ENCODE measurements at places on chromosomes 1 and 21. TPM values are rescaled to one million over a fixed set of nuclear protein-coding genes. Genes with fewer than 3 reads are reported as not detected.
A peak's percentile ranks its signal among the peaks of the same experiment; 100 is the strongest.

DNA sequence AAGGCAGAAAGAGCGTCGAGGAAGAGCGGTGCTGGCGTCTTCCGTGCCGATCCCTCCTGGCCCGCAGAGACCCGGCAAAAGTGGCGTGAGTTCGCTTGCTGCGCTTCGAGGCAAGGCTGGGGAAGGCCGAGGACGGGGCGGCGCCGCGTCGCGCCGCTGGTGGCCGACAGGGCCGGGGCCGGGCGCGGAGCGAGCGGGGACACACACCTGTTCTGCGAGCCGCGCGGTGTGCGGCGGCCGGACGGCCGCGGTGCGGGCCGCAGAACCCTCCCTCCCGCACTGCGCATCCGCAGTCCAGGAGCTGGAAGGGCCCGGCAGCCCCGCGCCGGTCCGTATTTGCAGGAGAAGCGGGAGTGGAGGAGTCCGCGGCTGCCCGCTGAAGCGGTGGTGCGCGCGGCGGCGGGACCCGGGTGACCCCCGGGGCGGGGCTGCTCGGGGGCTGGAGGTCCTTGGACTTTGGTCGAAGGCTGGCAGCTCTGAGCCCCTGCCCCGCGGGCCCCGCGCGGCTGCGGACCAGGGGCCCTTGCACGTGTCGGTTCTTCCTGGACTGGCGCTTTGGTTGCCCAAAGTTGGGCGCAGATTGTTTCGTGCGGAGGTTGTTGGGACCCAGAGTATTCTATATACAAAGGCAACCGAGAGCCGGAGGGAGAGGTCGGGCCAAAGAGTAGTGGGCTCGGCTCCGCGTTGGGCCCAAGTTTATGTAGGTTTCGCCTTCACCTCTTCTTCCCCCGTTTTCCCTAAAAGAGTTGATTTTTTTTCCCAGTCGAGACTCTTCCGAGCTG is 2.6 kb downstream of the RNF220 start:
- no peak for DNase-seq

- no peak for DNase-seq
Measured at GRCh38 chr1:179840107-179840506, 37.5 kb downstream of the TOR1AIP2 start.

DNA sequence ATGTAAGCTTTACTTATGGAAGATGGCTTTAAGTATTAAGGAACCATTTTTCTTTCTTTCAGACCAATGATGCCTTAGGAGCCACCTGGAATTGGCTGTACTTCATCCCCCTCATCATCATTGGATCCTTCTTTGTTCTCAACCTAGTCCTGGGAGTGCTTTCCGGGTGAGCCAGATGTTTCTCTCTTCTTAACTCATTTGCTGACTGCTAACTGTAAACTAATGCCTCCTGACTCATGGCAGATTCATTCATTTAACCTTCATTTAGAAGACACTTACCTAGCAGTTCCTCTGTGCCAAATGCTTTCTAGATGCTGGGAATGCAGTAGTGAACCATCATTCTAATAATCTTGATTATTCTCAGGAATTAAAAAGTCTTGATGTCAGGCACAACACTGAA is 168.0 kb downstream of the CACNA1E start:
- no peak for DNase-seq

DNA sequence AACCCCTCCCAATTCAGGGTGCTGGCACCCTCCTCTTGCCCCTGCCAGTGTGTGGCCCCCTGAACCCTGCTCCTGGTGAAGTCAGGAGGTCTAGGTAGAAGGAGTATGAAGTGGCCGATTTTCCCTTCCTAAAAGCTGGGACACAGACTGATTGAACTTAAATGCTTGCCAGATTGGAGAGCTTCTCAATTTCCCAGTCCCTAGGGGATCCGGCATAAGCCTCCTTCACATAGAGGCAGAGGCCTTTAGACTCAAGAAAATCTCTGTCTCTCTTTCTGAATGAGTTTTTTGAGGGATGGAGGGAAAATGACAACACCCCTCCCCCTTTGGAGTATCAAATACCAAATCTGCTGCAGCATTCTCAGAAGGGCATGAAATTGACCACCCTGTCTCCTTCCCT is 51.5 kb downstream of the SYT2 start:
- DNase-seq = no peak

- DNase-seq = no peak
Measured at GRCh38 chr21:14833666-14834351, 231.0 kb downstream of the NRIP1 start.

GRCh38 chr1:232416026-232416568 is 213.8 kb downstream of the SIPA1L2 start:
- DNase-seq = no peak

DNA sequence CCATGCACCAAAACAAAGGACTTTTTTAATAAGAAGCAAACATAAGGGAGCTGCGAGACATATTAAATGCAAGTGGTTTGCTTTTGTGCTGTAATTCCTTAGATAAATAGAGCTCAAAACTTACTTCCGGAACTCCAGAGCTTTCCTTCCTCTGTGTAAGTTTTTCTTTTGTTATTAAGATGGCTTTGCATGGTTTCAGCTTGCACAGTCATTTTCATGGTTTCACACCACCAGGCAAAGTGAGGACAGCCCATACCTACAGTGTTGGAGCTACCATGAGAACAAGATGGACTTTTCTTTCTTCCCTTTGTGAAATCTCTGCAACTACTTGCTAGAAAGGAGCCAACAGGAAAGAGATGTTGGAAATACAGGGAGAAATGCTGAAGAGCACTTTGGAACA is 368.0 kb downstream of the SETD4 start:
- DNase-seq = no peak

- DNase-seq = no peak
Measured at GRCh38 chr1:210841926-210842625, 291.9 kb downstream of the KCNH1 start.

- no peak for DNase-seq
Measured at GRCh38 chr1:170192546-170192945, 46.8 kb downstream of the NTMT2 start.

- DNase-seq = no peak
Measured at GRCh38 chr1:31436596-31437432, 23.8 kb downstream of the SERINC2 start.

- no peak for DNase-seq
Measured at GRCh38 chr1:77643456-77643855, 39.0 kb downstream of the ZZZ3 start.

- DNase-seq = peak; percentile 66
Measured at GRCh38 chr1:234970731-234971476, 157.7 kb downstream of the TOMM20 start.

DNA sequence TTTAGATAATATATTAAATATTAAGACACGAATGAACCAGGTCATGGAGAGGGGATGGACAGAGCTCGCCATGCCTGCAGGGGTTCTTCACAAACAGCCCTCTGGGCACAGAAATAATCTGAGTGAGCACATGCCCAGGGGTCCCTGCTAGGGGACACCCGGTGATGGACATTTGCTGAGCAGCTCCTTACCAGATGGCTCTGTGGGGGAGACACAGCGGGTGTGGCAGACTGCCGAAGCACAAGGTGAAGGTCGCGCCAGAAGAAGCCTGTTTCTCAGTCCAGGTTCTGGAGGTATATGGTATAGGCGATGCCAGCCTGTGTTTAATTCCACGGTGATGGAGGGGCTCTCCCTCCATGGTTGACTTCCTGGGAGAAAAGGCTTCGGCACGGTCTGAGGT is 9.6 kb downstream of the TRABD2B start:
- DNase-seq = no peak

DNA sequence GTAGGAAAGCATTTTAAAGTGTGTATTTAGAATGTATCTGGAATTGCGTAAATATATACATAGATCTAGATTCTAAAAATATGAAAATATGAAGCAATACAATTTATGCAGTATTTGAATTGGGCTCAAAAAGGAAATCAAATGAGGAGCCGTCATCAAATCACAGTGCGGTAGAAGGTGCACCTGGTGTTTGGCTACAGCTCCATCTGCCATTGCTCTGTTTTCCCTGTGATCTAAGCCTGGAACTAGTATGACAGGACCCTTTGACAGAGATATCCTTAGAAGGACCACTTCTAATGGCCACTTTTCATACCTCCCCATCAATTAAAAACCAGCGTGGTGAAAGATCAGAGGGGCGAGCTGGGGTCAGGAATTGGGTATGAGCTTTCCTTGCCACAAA is 202.6 kb downstream of the NFIA start:
- DNase-seq = no peak

DNA sequence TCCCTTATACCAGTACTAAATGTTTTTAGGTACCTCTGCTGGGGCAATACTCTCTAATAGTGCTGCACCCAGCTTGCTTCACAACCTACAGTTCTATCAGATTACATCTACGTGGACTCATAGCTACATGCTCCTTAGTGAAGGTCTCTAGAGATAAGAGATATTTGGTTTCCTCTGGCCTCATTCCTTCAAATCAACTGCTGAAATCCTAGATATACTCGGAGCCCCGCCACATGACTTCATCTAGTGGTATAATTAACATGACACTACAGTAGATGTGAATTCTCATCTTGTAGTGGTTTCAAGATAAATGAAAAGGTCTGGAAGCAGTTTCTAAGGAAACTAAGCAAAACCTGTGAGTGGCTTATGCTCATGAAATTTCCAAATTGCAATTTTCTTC is 115.4 kb downstream of the SMYD2 start:
- no peak for DNase-seq

DNA sequence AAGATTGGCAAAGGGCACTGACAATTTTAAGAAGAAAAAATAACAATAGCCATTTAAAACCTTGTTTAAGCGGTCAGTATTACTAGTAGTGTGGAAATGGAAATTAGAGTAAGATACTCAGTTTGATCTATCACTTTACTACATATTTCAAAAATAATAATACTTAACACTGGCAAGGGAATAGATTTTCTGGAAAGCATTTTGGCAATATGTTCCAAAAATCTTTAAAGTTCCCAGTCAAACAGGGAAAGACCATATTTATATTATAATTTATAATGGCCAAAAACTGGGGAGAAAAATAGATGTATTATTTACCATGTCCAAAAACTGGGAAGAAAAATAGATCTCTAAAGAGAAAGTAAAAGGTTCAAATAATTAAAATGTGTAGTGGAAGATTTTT is 28.6 kb upstream of the C1orf21 start:
- no peak for DNase-seq

- no peak for DNase-seq
Measured at GRCh38 chr1:40922969-40923368, 56.5 kb upstream of the CTPS1 start.

DNA sequence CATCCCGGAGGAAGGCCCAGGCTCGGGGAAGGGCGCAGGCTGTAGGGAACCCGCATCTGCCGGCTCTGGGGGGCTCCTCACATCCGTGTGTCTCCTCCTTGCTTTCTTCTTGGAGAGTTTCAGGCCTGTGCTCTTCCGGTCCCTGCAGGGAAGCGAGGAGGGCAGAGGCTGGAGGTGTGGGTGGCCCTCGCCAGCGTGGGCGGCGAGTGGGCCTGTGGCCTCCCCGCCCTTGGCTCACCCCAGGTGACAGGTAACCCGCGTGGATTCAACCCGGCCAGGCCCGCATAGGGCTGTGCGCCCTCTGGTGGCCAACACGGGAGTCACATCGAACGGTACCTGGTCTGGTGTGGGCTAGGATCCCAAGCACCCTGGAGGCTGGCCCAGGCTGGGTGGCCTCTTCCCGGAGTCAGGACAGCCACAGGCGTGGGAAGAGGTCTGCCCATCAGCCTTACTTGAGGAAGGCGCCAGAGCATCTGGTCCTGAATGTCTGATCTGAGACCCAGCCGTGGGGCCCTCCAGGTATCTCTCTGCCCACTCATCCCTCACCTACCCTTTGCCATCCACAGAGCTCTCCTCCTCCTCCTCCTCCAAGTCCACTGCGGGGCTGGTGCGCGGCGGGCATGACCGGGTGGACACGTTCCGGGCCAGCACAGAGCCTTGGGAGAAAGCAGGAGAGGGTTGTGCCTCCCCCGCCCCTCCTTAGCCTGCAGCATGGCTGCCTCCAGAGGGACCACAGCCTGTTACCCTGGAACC is 9.6 kb upstream of the TNFRSF25 start:
- peak; percentile 84 for DNase-seq

DNA sequence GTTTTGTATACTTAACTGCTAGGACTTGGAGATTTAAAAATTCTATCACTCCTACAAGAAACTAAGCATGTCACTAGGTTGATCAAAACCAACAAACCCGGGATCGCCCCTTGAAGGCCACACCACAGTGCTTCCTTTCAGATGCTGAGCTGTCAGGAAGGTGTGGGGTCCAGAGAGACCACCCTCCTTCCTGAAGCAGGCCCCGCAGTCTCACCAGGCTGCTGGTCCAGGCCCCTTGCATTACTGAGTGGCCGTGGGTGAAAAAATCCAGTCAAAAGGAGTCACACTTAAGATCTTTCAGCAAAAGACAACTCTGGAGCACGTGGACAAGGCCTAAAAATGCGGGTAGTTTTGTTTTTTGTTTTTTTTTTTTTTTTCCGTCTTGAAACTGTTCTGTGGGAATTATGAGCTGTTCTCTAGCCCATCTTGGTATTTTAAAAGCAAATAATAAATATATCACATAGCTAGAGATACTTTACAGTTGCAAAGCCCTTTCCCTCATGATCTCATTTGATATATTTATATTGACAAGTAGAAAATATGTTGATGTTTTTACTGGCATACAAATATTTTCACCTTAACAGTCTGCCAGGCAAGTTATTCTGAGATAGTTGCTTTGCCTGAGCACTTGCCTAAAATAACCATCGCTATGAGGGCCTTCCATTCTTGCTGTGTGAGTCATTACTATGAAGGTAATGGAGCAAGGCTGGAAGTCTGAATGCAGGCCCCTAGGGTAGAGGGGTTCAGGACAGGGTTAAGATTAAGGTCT is 73.1 kb upstream of the EDEM3 start:
- DNase-seq = no peak

- peak; percentile 86 for DNase-seq
Measured at GRCh38 chr1:31937300-31938183, 626 bp downstream of the PTP4A2 start.

GRCh38 chr1:83064589-83065242 is 934.2 kb downstream of the TTLL7 start:
- no peak for DNase-seq

- DNase-seq = no peak
Measured at GRCh38 chr1:5427026-5427613, 565.1 kb downstream of the NPHP4 start.

RRP1 gene
- 13.6 TPM for total RNA-seq

COL11A1 gene
- 0.56 TPM for total RNA-seq

IVL gene
- 0.24 TPM for total RNA-seq

PGLYRP4 gene
- 0.30 TPM for total RNA-seq

GPATCH3 gene
- 16.1 TPM for total RNA-seq

KRTAP19-3 gene
- not detected for total RNA-seq

HTR6 gene
- not detected for total RNA-seq

CAMK2N1 gene
- 43.0 TPM for total RNA-seq

CHD5 gene
- total RNA-seq = 0.56 TPM

C1orf185 gene
- total RNA-seq = not detected

CCDC28B gene
- 3.3 TPM for total RNA-seq

CTH gene
- total RNA-seq = 5.0 TPM

FTCD gene
- total RNA-seq = 1.5 TPM

TCEA3 gene
- 41.9 TPM for total RNA-seq

PAQR6 gene
- total RNA-seq = 2.3 TPM

LGR6 gene
- total RNA-seq = 1.7 TPM

MEX3A gene
- total RNA-seq = 0.74 TPM

Measured in lower lobe of right lung (tissue), 2 donors.